ENCODE measurements at places on chromosomes 2 and 18.

GRCh38 chr2:9271091-9271490 is 64.5 kb downstream of the ASAP2 start:
- no peak for DNase-seq

DNA sequence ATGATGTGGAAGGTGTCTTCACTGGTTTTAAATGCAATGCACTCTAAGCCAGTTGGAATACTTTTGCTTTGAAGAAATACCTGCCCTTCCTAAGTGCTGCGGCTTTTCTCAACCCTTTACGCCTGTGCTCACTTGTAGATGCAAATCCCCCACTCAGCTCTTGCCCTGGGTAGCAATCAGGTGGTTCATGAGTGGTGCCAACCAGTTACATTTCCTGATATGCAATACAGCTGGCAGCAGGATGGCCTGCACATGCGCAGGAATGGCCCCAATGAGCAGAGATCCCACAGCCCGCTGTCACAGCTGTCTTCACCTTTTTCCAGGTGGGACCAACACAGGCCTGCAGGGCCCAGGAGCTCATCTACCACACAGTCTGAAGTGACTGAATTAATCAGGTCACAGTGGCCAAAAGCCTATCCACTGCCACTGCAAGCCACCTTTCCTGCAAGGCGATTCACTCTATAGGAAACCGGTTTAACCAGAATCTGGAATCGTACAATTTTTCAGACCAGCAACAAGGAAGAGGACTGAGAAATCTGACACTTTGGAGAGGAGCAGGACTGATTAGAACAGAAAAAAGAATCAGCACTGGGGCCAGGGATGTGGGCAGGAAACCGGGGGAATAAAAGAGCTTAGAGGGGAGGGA is 247.8 kb downstream of the MYT1L start:
- DNase-seq = no peak

DNA sequence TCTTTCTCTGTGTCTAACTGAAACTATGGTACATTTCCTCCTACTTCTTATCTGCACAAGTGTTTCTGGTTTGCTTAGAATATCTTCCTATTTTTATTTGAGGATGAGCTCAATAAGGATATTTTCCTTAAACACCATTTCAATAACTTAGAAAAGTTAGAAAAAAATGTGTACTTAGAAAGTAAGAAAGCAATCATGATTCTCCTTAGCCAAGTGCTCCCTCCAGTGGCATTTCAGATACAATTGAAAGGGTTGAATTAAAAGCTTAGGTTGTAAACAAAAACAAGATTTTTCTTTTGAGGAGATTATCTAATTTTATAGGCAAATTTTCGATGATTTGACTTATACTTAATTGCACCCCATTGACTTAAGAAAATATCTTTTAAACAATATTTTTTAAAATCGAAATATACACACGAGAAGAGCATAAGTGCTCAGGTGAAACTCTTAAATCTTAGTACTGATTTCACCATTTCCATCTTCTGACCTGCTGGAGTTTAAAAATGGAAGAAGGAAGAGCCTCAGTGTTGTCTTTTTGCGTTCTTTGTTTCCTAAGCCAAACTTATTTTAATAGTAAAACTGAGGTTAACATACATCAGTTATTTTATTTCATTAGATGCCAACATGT is 26.9 kb downstream of the C18orf63 start:
- DNase-seq = peak; percentile 74

GRCh38 chr2:240225660-240226475 is 85.4 kb upstream of the OTOS start:
- DNase-seq = no peak

- no peak for DNase-seq
Observed at GRCh38 chr18:31244771-31245394, 73.1 kb upstream of the DSG1 start.

DNA sequence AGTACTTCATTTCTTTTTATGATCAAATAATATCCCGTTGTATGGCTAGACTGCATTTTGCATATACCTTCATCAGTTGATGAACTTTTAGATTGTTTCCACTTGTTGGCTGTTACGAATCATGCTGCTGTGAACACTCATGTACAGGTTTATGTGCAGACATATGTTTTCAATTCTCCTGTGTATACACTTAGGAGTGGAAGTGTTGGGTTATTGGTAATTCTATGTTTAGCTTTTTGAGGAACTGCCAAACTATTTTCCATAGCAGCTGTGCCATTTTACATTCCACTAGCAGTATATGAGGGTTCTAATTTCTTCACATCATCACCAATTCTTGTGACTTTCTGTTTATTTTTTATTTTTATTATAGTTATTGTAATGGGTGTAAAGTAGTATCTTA is 32.1 kb upstream of the LCLAT1 start:
- DNase-seq = no peak

DNA sequence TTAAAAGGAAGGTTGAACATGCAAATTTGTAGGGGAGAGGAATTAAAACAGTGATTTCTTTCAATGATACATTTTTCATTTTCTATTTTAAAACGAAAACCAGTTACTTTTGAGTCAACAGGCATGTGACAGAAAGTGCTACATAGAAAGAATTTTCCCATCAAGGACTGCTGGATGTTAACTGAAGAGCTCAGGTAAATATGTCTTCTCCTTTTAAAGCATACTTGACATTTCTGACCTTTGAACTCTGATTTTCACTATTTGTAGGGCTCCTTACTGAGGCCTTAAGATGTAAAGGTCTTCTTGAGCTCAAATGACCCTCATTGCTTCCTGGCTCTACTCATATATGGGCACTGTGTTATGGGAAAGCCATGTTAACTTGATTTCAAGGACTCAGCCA is 32.4 kb downstream of the FIGN start:
- DNase-seq = no peak

DNA sequence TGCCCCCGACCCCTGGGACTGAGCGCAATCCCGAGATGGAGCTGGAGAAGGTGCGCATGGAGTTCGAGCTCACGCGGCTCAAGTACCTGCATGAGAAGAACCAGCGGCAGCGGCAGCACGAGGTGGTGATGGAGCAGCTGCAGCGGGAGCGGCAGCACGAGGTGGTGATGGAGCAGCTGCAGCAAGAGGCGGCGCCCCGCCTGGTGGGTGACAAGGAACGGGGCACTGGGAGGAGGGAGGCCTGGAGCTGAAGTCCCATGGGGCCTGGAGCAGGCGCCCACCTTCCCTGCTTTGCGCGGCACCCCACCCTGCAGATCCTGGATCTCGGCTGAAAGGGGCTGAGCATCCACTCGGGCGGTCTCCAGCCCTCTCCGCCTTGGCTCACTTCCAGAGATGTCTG is 1.2 kb downstream of the TMEM247 start:
- no peak for DNase-seq

GRCh38 chr18:48132797-48133655 is 202.6 kb upstream of the SMAD2 start:
- no peak for DNase-seq

- DNase-seq = peak; percentile 44
Observed at GRCh38 chr2:28068088-28068487, 177.6 kb downstream of the BABAM2 start.

GRCh38 chr2:24676493-24676892 is 116.7 kb downstream of the PTRHD1 start:
- no peak for DNase-seq

- no peak for DNase-seq
Observed at GRCh38 chr2:100394111-100394641, 23.3 kb downstream of the CHST10 start.

- DNase-seq = no peak
Observed at GRCh38 chr2:175049661-175050060, 44.5 kb upstream of the CHN1 start.

DNA sequence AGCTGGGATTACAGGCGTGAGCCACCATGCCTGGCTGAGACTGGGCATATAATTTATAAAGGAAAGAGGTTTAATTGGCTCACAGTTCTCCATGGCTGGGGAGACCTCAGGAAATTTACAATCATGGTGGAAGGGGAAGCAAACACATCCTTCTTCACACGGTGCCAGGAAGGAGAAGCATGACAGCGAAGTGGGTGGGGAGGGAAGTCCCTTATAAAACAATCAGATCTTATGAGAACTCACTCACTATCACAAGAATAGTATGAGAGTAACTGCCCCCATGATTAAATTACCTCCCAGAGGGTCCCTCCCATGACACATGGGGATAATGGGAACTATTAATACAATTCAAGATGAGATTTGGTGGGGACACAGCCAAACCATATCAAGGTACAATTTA is 7.8 kb upstream of the LCLAT1 start:
- DNase-seq = peak; percentile 29

GRCh38 chr2:71358931-71359671 is 27.5 kb downstream of the ZNF638 start:
- no peak for DNase-seq

DNA sequence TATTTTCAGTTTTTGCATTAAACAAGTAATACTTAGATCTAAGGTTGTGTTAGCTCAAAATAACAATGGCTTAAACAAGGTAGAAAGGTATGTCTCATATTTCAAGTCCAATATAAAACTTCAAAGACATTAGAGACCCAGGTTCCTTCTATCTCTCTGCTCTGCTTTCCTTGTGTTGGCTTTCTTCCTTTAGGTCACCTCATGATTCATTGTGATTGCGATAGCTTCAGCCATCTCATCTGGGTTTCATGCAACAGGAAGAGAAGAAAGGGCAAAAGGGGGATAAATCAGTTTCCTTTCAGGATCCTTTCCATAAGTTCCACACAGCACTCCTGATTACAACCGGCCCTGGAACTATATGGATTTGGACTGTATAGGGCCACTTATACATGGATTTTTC is 16.0 kb upstream of the TBR1 start:
- no peak for DNase-seq

- no peak for DNase-seq
Observed at GRCh38 chr2:1628893-1629292, 115.4 kb downstream of the PXDN start.

DNA sequence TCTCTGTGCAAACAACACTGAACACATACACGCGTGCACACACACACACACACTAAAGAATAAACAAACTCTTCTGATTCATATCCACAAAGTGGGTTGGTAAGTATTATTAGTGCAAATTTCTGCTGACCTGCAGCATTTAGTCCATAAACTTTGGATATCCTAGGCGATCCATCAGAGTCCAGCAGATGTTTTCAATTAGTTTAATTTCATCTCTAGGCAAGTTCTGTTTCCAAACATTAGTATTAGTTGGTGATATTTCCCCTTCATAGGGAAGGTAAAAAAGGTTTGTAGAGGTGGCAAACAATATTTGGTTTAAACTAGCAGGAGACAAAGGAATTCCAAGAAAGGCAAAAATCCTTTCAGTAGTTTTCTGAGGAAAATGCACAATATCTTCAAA is 5.7 kb downstream of the DSEL start:
- no peak for DNase-seq

- DNase-seq = no peak
Observed at GRCh38 chr2:6421138-6421730, 444.5 kb downstream of the CMPK2 start.

- DNase-seq = no peak
Observed at GRCh38 chr2:144683966-144684365, 164.0 kb upstream of the ZEB2 start.

GRCh38 chr2:218780046-218780445 is 1.9 kb upstream of the CYP27A1 start:
- DNase-seq = no peak
